Karpas-422 (cell line): ENCODE measurements at places on chromosomes 6 and 20. TPM values are rescaled to one million over a fixed set of nuclear protein-coding genes. Genes with fewer than 3 reads are reported as not detected.
A peak's percentile ranks its signal among the peaks of the same experiment; 100 is the strongest.

DNA sequence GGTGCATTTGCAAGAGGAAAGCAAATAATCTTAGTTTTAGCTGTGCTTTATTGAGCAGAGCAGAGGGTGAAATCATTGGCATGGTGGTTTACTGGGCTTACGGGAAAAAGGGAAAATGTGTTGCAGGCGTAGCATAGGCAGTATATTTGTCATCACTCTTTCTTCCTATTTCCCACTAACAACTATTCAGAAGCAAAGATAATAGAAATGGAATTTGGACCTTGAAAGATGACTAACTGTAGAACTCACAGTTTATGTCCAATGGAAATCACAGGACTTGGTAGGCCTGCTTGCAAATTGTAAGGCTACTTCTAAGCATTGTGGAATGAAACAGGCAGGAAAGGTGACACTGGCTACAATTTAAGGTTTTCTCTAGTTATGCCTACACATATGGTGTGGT lies 611.9 kb upstream of the MAN1A1 start:
- no peak overlapping the region for H3K4me3 ChIP-seq
- no peaks in the 10 kb centered on the region for H3K27me3 ChIP-seq
- DNase-seq = no peak
- H3K27ac ChIP-seq = no peak overlapping the region

- no peaks in the 10 kb centered on the region for H3K4me1 ChIP-seq
- no peak overlapping the region for H3K27ac ChIP-seq
- no peak overlapping the region for H3K4me3 ChIP-seq
- no peaks in the 10 kb centered on the region for H3K36me3 ChIP-seq
These were observed 289.1 kb upstream of the PREP start for GRCh38 chr6:105691971-105692370.

DNA sequence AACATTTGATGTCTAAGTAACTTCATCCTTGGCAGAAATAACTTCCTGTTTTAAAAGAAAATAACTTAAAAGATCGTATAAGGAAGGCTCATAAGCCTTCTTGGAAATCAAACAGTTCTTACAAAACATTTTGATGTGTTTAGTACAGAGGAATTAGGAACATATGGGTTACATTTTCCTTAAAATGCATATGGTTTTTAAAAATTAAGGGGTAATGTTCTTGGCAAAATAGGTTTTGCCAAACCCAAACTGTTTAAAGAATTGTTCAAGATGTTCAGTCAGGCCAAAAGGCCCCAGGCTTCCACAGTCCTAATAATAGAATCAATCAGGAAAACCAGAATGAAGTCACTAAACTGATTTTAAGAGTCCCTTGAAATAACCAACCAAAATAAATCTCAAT lies 142.7 kb upstream of the SLC35B3 start:
- no peak overlapping the region for H3K27ac ChIP-seq
- H3K4me1 ChIP-seq = no peaks in the 10 kb centered on the region
- DNase-seq = no peak
- no peaks in the 10 kb centered on the region for H3K27me3 ChIP-seq

DNA sequence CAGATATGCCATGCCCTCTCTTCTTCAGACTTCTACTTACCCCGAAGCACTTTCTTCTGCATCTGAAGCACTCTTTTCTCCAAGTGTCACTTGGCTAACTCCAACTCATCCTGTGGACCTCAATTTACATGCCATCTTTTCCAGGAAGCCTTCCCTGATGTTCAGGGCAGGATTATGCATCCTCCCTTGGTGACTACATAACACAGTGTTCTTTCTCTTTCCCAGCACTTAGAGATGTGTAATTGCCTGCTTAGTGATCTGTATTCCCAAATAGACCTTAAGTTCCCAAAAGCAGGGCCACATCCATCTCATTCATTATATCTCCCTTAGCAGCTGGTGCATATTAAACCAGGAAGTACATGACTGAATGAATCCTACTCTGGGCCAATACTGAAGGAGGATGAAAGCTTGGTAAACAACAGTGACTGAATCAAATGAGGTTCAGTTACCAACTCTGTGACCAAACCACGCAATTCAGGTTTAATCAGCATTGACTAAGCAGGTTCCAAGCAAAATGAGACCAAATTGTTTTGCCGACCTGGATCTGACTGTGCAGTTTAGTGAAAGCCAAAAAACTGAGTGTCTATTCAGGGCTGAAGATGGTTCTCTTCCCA lies 121.4 kb upstream of the TCF21 start:
- no peak overlapping the region for H3K27ac ChIP-seq
- H3K4me1 ChIP-seq = no peaks in the 10 kb centered on the region
- DNase-seq = no peak
- no peaks in the 10 kb centered on the region for H3K27me3 ChIP-seq
- no peaks in the 10 kb centered on the region for H3K36me3 ChIP-seq

DNA sequence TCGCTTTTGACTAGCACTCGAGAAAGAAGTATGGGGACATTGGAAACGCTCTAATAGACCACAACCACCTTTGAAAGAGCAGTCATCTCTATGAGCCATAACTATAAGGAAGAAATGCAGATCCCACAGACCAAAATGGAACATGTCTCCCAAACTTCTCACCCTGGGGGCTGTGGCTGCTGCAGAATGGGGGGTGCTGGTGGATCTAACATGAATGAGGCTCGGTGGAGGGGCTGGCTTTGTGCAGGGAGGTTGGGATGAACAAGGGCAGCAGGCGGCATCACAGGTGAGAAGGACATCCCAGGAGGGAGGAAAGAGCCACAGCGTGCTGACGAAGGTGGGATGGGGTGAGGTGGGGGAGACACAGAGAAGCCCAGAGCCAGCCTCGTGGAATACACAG lies 10.5 kb upstream of the CCR6 start:
- H3K36me3 ChIP-seq = no peaks in the 10 kb centered on the region
- no peaks in the 10 kb centered on the region for H3K27me3 ChIP-seq
- no peak for DNase-seq
- no peak overlapping the region for H3K27ac ChIP-seq
- peak overlapping the region; percentile 14; the same call in 1 of the 2 replicates for H3K4me3 ChIP-seq

- no peak for DNase-seq
- H3K27ac ChIP-seq = no peak overlapping the region
- H3K4me1 ChIP-seq = no peaks in the 10 kb centered on the region
- H3K36me3 ChIP-seq = no peaks in the 10 kb centered on the region
- no peak overlapping the region for H3K4me3 ChIP-seq
These were observed 286.7 kb upstream of the SPTLC3 start for GRCh38 chr20:12722091-12722490.

- H3K27me3 ChIP-seq = no peaks in the 10 kb centered on the region
- DNase-seq = peak; percentile 36
- no peak overlapping the region for H3K27ac ChIP-seq
- peaks cover 30% of the 10 kb centered on the region for H3K4me1 ChIP-seq
- no peak overlapping the region for H3K4me3 ChIP-seq
- no peaks in the 10 kb centered on the region for H3K36me3 ChIP-seq
These were observed 1.8 kb upstream of the CCND3 start for GRCh38 chr6:41943456-41943855.

- peaks cover 21% of the 10 kb centered on the region for H3K4me1 ChIP-seq
- H3K4me3 ChIP-seq = no peak overlapping the region
- no peaks in the 10 kb centered on the region for H3K36me3 ChIP-seq
- H3K27ac ChIP-seq = no peak overlapping the region
- no peaks in the 10 kb centered on the region for H3K27me3 ChIP-seq
- no peak for DNase-seq
These were observed 119.1 kb upstream of the SLC2A12 start for GRCh38 chr6:134171517-134171916.

DNA sequence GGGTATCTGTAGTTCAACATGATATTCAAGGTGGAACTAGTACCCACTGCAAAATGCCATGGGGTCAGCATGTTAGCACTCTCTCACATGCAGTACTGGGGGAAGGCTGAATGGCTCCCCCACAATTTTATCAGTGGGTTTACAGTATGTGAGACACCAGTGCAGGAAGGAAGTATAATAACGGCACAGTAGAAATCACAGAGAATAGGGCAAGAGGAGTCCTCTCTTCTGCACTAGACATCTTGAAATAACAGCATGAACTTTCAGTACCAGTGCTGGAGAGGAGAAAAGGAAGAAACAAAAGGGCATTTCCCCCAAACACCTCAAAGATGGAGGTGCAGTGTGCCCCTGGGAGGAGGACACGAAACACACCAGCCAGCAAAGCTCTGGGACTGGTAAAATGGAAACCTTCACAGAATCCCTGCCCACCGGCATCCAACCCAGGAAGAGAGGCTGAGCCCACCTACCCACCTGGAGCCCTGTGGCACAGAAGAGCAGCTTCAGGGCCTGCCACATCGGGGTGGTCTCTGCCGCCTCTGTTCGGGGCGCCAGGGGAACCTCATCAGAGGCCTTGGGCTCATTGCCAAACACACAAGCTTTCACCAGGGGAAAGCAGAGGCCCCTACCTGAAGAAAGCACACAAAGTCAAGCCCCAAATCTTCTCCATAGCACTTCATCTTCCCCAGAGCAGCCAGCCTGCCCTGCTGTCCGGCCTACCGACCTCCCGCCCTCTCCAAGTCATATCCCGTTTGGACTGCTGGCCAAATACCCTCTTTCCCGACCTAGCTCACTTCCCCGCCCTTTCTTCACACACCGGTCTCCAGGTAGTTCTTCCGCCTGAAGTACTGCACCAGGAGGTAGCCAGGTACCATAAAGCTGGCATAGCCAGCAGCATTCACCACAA lies 1.2 kb downstream of the SLC35B2 start:
- H3K27ac ChIP-seq = peak overlapping the region; percentile 48
- H3K27me3 ChIP-seq = no peaks in the 10 kb centered on the region
- peak; percentile 69 for DNase-seq
- peaks cover 59% of the 10 kb centered on the region for H3K4me1 ChIP-seq
- peaks cover 36% of the 10 kb centered on the region for H3K36me3 ChIP-seq

DNA sequence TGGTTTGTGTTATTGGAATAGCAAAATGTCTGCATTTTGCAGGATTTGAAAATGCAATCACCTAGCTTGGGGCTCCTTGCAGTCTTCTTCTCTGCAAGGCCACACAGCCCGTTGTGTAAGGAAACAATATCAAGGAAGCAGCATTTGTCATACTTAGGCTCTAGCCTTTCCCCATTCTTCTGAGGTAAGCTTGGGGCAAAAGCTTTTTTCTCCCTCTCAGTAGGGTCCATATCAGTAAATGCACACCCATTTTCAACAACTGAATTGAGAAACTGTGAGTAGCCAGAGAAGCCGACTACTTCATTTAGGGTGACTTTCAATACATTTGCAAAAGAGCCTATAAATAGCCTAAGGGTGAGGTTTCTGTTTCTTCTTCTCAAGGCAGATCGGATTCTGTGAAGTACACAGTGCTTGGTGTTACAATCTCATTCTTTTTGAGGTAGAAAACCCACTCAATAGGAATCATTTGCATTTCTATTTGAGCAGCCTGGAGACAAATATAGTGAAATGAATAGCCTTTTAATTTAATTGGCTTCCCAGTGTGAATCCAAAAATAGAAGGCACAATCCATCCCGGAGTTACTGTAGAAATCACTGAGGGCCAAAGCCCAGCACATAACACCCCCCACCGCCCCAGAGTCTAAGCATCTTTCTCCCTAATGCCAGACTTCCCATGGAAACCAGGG lies 61.8 kb downstream of the BTBD3 start:
- DNase-seq = no peak
- H3K4me1 ChIP-seq = no peaks in the 10 kb centered on the region

- H3K27me3 ChIP-seq = no peaks in the 10 kb centered on the region
- no peaks in the 10 kb centered on the region for H3K36me3 ChIP-seq
- DNase-seq = no peak
- peaks cover 34% of the 10 kb centered on the region for H3K4me1 ChIP-seq
- no peak overlapping the region for H3K27ac ChIP-seq
- H3K4me3 ChIP-seq = no peak overlapping the region
These were observed 26.5 kb upstream of the RNF24 start for GRCh38 chr20:4041748-4042411.

The SLC25A27 gene
- 167 and 178 TPM in 2 replicates for total RNA-seq

The HLA-A gene
- 739 and 1,496 TPM in 2 replicates for total RNA-seq

The MOCS3 gene
- total RNA-seq = 4.8 and 5.5 TPM in 2 replicates

The LPA gene
- not detected in 2 replicates for total RNA-seq

The ZNF311 gene
- total RNA-seq = not detected in 2 replicates
